ENCODE measurements at places on chromosomes 12 and 14.

GRCh38 chr12:50157259-50157658 lies 9.9 kb downstream of the CERS5 start:
- no peak for DNase-seq

DNA sequence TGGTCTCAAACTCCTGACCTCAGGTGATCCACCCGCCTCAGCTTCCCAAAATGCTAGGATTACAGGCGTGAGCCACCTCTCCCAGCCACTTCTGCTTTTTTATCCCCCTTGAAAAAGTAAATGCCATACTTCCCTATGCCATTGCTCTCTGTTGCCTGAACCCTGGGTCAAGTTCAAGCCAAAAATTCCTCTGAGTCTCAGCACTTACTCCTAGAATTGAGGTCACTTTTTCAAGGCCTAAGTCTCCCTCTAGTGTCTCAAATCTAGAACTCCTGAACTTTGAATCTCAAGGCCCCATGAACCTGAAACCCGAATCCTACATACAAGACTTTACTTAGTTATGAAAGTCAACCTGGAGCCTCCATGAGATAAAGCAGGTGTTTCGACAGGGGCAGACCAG lies 1.4 kb upstream of the APOBEC1 start:
- no peak for DNase-seq

- no peak for DNase-seq
Observed at GRCh38 chr14:89813617-89814031, 140.9 kb downstream of the EFCAB11 start.

GRCh38 chr12:5294274-5295070 lies 137.4 kb upstream of the NTF3 start:
- no peak for DNase-seq

GRCh38 chr14:68758301-68758700 lies 34.6 kb downstream of the ZFP36L1 start:
- no peak for DNase-seq

DNA sequence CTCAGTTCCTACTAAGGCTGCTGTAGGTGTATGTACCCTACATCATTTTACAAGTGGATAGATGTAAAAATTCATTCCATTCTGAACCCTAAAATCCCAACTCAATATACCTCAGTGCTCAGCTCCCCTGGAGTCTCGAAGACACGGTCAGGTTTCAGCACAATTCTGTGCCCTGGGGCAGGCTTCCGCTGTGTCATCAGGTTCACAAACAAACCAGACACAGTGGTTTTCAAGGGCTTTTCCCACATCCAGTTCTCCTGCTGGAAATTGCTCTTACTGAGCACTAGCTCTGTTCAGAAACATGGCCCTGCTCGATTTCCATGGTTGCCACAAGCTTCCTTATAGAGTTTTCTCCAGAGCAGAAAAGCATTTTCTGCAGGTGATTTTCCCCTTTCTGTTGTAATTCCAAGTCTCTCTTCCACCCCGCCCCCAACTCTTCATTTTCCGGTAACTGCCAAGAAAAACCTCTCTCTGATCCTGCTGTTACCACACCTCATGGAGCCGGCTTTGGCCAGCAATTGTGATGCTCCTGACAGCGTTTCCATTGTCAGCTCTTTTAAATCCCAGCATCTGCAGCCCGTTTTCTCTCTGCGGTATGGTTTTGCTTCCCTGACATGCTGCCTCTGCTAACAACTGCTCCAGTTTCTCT lies 483.0 kb upstream of the CCDC196 start:
- DNase-seq = no peak

- no peak for DNase-seq
Observed at GRCh38 chr14:79613625-79614024, 597.7 kb downstream of the DIO2 start.

- no peak for DNase-seq
Observed at GRCh38 chr12:11713202-11713601, 63.7 kb downstream of the ETV6 start.

GRCh38 chr14:103378038-103378854 lies 7.0 kb upstream of the MARK3 start:
- DNase-seq = no peak

DNA sequence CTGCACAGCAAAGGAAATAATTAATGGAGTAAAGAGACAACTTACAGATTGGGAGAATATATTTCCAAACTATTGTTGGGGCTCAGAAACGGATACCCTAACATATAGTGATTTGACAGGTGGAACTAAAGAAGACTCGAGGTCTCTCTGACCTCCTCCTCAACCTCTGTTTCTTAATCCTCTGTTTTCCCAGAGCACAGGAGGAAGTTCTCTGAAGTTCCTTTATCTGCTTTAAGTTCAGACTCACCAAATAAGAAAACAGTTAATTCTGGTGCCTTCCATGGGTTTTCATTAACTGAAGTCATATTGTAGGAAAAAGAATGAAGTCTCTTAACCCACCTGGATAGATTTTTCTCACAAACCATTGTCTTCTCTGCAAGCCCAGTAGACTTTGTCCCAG lies 29.2 kb downstream of the CLEC2D start:
- DNase-seq = no peak

- DNase-seq = peak; percentile 15
Observed at GRCh38 chr14:21382886-21383847, 652 bp downstream of the SUPT16H start.

DNA sequence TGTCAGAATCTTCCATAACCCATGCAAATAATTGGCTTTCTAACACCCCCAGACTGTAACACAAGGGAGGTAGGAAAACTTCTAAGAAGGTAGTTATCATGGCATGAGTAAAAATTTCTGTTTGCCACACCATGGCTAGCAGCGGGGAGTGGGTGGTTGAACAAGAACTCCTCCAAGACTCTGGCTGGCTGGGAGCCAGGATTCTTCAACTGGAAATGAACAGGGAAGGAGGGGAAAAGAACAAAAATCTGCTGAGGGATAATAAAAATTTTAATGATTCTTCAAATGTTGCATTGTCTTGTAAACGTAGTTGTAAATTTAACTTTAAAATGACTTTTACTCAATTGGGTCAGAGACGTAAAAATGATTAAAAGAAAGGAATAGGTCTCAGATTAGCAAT lies 78.9 kb downstream of the AKAP6 start:
- DNase-seq = no peak

- DNase-seq = no peak
Observed at GRCh38 chr14:60178164-60178563, 13.0 kb upstream of the DHRS7 start.

GRCh38 chr14:100028990-100029677 lies 36.1 kb upstream of the EVL start:
- no peak for DNase-seq

GRCh38 chr14:64817631-64818030 lies 62.1 kb downstream of the SPTB start:
- no peak for DNase-seq

GRCh38 chr12:1466481-1467154 lies 127.8 kb downstream of the FBXL14 start:
- no peak for DNase-seq

- no peak for DNase-seq
Observed at GRCh38 chr12:49552014-49552413, 13.2 kb downstream of the KCNH3 start.

GRCh38 chr12:109842021-109842420 lies 8.8 kb upstream of the TRPV4 start:
- DNase-seq = no peak

DNA sequence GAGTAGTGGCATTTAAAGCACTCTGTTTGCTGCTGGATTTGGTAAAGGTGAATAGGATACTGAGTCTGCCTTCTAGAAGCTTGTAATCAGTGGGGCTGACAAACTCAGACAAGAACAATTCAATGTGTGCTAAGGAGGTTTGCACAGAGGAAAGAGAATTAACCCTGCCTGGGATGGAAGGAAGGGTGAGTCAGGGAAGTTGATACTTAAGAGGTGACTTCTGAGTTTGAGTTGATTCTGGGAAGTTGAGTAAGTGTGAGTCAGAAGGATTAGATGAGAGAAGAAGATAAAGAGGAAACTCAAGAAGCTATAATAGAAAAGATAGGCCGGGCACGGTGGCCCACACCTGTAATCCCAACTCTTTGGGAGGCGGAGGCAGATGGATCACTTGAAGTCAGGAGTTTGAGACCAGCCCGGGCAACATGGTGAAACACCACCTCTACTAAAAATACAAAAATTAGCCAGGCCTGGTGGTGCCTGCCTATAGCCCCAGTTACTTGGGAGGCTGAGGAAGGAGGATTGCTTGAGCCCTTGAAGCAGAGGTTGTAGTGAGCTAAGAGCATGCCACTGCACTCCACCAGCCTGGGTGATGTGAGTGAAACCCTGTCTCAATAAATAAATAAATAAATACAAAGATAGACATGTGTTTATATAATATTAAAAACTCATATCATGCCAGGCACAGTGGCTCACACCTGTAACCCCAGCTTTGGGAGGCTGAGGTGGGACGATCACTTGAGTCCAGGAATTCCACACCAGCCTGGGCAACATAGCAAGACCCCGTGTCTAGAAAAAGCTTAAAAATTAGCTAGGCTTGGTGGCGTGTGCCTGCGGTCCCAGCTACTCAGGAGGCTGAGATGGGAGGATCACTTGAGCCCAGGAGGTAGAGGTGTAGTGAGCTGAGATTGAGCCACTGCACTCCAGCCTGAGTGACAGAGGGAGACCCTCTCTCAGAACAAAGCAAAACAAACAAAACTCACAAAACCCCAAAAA lies 126.8 kb upstream of the CPM start:
- no peak for DNase-seq

GRCh38 chr14:22561661-22562579 lies 27.1 kb downstream of the DAD1 start:
- no peak for DNase-seq

DNA sequence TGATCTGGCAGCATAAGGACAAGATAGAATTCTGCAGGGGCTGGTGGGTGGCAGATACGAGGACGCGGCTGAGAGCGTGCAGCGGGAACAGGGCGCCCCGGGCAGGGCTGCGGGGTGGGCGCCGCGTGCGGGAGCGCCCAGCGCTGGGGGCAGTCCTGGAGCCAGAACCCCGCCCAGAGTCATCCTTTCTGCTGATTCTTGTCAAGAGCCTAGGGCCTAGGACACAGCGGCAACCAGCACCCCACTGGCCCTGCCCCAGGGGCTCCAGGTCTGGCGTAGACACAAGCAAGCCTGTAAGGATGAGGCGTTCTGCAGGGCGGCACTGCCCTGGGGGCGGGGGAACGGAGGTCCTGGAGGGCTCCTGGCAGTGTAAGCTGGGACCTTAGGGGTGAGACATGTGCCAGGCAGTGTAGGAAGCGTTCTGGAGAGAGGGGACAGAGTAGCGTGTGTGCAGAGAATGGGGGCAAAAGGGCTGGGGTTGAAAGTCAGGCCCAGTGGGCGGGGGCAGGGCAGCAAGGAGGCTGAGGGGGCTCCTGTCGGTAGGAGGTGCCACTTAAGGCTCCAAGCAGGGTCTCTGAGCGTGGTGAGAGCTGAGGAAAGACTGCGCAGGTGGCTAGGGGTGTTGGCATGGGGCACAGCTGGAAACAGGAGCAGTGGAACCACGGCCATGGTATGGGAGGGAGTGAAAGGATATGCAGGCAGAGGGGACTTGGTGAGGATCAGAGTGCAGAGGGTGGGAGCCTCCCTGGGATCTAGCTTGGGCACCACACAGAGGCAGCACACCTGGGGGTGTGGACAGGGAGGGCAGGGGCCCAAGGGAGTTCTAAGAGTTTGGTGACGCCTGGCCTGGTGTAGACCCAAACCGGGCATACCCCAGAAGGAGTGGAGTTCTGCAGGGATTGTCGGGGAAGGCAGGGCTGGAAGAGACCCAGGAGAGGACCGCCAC lies 845 bp upstream of the AHNAK2 start:
- no peak for DNase-seq

DNA sequence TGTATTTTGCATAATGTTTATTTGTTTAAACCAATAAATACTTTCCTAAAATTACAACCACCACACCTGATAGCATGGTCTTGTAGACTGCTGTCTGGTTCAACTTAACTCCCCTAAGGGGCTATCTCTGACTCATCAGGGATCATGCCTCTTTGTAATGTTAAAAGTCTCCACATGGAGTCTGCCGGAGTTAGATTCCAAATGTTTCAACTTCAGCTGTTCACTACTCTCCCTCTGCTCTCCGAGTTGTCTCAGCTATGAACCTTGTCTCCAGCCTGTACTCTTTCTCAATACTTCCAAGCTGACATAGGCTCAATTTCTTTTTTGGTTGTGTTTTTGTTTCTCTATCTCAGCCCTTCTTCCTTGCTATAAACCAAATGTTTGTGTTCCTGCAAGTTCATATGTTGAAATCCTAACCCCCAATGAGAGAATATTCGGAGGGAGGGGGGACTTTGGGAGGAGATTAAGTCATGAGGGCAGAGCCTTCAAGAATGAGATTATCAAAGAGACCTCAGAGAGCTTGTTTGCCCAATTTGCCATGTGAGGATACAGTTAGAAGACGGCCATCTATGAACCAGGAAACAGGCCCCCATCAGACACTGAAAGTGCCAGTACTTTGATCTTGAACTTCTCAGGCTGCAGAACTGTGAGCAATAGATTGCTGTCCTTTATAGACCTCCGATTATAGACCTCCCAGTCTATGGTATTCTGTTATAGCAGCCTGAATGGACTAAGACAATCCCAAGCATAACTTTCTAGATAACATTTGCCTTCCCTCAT lies 858.2 kb downstream of the VRK1 start:
- DNase-seq = no peak

DNA sequence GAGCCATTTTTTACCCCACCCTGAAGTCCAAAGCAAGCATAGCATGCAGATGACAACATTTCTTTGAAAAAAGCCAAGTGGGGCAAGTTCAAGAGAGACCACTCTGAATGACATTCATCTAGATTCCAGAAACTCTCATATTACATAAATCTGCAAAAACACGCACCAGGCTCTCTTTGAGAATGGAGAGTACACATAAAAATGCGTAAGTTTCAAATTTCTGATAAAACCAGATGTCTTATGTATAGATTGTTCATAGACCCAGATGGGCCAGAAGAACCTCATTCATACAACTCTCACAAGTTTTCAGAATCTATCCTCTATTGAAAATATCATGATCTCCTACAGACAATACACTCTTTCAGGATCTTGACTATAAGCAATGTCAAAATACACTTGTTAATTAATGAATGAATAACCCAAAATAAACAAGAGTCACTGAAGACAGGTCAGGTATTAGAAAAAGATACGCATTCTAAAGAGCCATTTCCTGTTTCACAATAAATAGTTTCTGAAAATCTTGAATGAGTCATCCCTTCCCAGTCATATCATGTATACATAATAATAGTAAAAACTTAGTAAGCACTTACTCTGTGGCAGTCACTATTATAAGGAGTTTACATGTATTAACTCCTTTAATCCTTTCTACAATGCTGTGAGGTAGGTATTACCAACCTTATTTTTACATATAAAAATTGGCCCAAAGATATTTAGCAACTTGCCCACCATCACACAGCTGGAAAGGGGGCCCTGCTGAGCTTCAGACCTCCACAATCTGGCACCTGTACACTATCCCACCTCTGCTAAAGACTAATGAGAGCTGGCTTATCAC lies 72.0 kb downstream of the PPP2R5E start:
- DNase-seq = no peak

GRCh38 chr12:12487490-12487889 lies 75.2 kb downstream of the DUSP16 start:
- no peak for DNase-seq

Data from NCI-H510A treated with DMSO at 0.1 percent for 48 hours (cell line).